Osteocyte (in vitro differentiated cells): ENCODE measurements at places on chromosomes 3 and 15. TPM values are rescaled to one million over a fixed set of nuclear protein-coding genes. Genes with fewer than 3 reads are reported as not detected.

The DNAJA4 gene
- total RNA-seq, result not detected in 2 replicates

- H3K27me3 ChIP-seq, result peaks cover 42% of the 10 kb centered on the region
- no peaks in the 10 kb centered on the region for H3K4me1 ChIP-seq
Observed at GRCh38 chr15:50057905-50058639, 61.0 kb downstream of the ATP8B4 start.

DNA sequence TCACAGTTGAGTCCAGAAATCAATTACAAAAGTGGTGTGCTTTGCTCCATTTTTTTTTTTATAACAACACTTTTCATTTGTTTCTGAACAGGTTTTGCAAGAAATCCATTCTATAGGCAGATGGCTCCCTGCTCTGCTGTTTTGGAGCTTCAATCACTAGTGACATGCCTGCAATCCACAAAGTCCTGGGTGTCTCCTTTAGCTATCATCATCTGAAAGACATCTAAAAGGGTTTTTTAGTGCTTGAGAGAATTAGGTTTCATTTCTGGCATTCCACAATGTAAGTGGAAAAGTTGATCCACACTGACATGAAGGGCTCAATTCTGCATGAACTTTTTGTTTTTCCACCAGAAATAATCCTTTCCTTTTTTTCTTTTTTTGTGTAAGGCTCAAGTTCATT is 24.0 kb upstream of the MEIS2 start:
- H3K27me3 ChIP-seq, result peaks cover 46% of the 10 kb centered on the region
- H3K4me3 ChIP-seq, result no peak overlapping the region
- peaks cover 8% of the 10 kb centered on the region for H3K4me1 ChIP-seq
- no peak overlapping the region for H3K27ac ChIP-seq
- no peaks in the 10 kb centered on the region for H3K36me3 ChIP-seq

The PCOLCE2 gene
- total RNA-seq, result 3.8 and 4.0 TPM in 2 replicates

DNA sequence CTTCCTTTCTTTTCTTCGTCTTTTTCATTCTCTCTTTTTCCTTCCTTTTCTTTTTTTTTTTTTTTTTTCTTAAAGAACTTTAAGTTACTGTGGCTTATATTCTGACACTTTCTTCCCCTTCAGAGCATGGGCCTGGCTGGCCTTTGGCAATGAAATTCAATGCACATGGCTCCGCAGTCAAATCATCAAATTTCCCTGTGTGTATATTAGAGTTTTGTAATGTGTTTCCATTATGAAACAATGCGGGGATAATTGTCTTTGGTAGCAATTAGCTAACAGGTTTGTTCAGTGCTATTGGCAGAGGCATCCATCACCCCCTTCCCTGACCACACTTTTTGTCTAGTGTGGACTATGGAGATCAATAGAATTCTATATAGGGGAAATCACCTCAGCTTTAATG is 80.5 kb downstream of the CDIN1 start:
- H3K36me3 ChIP-seq, result peaks cover 14% of the 10 kb centered on the region
- DNase-seq, result no peak
- H3K4me1 ChIP-seq, result peaks cover 27% of the 10 kb centered on the region
- H3K4me3 ChIP-seq, result no peak overlapping the region
- peak overlapping the region; percentile 59 for H3K27ac ChIP-seq

DNA sequence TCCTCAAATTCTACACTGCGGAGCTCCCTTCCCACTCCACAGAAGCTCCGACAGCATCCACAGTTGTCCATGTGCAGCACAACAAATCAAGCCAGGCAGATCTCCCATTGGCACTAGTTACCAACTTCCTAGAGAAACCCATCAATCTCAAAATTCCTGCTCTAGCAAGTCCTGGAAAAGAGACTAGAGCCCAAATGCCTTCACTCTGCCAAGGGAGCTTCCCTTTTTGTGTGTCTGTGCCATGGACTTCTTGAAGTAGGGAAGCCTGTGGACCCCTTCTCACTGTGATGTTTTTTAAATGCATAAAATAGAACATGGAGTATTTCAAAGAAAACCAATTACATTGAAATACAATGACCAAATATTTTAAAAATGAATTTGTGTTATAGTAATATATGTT is 59.1 kb downstream of the TGFBR2 start:
- no peak for DNase-seq
- peaks cover 37% of the 10 kb centered on the region for H3K36me3 ChIP-seq
- no peak overlapping the region for H3K4me3 ChIP-seq
- peaks cover 69% of the 10 kb centered on the region for H3K4me1 ChIP-seq

DNA sequence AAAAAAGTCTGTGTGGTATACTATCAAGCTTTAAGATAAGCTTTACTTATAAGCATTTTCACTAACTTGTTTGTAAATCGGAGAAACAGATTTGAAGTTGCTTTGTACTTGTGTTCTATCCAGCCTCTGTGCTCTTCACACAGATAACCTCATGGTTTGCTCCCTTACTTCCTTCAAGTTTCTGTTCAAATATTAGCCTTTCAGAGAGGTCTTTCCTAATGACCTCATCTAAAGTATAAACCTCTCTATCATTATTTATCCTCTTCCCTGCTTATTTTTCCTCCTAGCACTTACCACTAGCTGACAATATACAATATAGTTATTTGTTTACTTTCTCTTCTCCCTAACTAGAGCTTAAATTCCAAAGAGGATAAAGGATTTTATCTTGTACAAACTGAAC is 180.0 kb downstream of the CBLB start:
- H3K4me1 ChIP-seq, result peaks cover 5% of the 10 kb centered on the region
- no peak for DNase-seq
- no peak overlapping the region for H3K27ac ChIP-seq
- peaks cover 30% of the 10 kb centered on the region for H3K36me3 ChIP-seq
- no peaks in the 10 kb centered on the region for H3K27me3 ChIP-seq

GRCh38 chr3:150286390-150287147 is 121.5 kb upstream of the TSC22D2 start:
- H3K27ac ChIP-seq, result peak overlapping the region; percentile 80
- no peak for DNase-seq
- H3K4me1 ChIP-seq, result peaks cover 22% of the 10 kb centered on the region
- no peak overlapping the region for H3K4me3 ChIP-seq
- peaks cover 10% of the 10 kb centered on the region for H3K36me3 ChIP-seq

DNA sequence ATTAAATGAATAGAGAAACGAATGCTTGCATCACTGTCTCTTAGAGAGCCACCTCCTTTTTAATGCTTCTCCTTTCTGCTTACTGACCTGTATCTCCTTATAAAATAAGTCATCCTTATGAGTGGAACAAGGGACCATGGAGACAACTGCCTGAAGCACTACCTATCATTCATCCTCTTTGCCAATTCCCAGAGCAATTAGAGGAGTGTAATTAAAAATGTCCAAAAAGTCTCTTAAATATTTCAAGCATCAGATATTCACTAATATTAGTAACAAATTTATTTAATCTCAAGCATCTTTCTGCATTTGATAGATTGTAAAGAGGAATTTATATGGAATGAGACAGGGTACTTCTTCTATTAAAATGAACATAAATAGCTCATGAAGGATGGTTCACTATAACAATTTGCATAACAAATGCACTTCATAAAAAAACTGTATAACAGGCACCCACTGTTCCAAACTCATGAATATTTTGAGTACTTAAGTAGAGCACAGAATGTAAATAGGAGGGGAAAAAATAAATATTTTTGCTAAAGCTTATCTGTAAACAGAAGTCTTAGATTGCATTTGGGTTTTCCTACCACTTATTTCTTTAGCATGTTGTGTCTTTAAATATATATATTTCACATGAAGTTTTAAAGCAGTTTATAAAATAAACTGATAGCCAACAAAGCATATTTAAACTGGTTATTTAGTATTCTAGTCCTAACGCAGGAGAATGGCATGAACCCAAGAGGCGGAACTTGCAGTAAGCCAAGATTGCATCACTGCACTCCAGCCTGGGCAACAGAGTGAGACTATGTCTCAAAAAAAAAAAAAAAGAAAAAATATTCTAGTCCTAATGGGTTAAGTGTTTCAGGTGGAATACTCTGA is 269.3 kb downstream of the TBL1XR1 start:
- no peak for DNase-seq
- H3K27ac ChIP-seq, result no peak overlapping the region
- peaks cover 14% of the 10 kb centered on the region for H3K27me3 ChIP-seq
- H3K36me3 ChIP-seq, result no peaks in the 10 kb centered on the region
- H3K4me1 ChIP-seq, result no peaks in the 10 kb centered on the region

DNA sequence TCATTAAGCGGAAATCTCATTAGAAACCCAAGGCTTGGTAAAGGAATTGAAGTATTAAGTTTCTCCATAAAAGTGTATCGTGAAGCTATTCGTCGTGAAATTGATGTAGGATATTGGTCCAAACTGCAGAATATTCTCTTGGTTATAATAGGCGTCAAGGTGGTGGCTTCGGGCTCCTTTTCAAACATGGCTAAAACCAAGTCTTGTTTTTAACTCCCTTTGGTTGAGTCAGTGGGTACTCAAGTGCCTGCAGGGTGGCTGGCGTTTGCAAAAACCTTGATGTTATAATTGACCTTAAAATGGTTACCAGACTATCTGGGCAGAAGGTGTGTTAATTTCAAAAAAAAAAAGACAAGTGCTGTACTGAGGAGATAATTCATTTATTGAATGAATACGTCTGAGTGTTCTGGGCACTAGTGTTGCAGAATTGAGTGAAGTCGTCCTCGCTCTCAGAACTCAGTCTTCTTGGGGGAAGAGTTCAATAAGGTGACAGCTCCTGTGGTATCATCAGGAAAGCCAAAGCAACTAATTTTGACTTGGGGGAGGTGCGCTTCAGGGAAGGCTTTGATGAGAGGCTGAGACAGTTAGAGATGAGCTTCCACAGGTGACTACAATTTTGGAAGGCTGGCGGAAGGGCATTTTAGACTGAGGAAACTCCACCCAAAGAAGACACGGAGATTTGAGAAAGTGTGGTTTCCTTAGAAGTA is 1.5 kb downstream of the UBE2Q2 start:
- DNase-seq, result no peak
- H3K27ac ChIP-seq, result peak overlapping the region; percentile 74
- H3K4me3 ChIP-seq, result peak overlapping the region; percentile 88
- peaks cover 3% of the 10 kb centered on the region for H3K36me3 ChIP-seq
- peaks cover 48% of the 10 kb centered on the region for H3K4me1 ChIP-seq

GRCh38 chr3:46662771-46663551 is 30.5 kb downstream of the ALS2CL start:
- peaks cover 53% of the 10 kb centered on the region for H3K4me1 ChIP-seq
- no peaks in the 10 kb centered on the region for H3K36me3 ChIP-seq
- no peak overlapping the region for H3K4me3 ChIP-seq
- no peak overlapping the region for H3K27ac ChIP-seq

The HTR3E gene
- not detected in 2 replicates for total RNA-seq

The NEK10 gene
- 6.8 and 10.1 TPM in 2 replicates for total RNA-seq
